Mesenteric fat pad (tissue), 1 donor: ENCODE measurements at places on chromosomes 11 and 22.

- no peak for DNase-seq
Measured at GRCh38 chr11:112277941-112278340, 17.3 kb upstream of the PLET1 start.

GRCh38 chr22:43945632-43946383 lies 9.4 kb upstream of the SAMM50 start:
- no peak for DNase-seq

GRCh38 chr22:22159384-22159783 lies 85.2 kb upstream of the VPREB1 start:
- no peak for DNase-seq

- no peak for DNase-seq
Measured at GRCh38 chr11:69808667-69809086, 10.5 kb downstream of the FGF3 start.

- DNase-seq: peak; percentile 1
Measured at GRCh38 chr11:217704-218103, 10.2 kb downstream of the RIC8A start.

GRCh38 chr11:10902301-10903063 lies 44.6 kb upstream of the ZBED5 start:
- DNase-seq: no peak

DNA sequence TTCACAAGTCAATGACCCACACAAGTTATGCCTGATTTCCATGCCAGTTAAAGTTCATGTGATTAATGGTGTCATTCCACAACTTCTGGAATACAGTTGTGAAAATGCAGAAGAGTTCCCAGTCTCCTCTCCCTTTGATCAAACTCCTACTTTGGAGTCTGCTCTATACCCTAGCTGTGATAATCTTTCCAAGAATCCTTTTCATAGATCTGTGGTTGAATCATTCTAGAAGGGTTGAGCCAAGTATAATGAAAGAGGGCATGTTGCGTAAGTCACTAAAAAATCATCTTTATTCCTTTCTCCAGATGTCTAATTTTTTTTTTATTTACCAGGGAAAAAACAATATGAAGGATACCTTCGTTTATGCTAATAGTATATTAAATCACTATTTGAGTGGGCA lies 89.7 kb upstream of the CARD18 start:
- no peak for DNase-seq

DNA sequence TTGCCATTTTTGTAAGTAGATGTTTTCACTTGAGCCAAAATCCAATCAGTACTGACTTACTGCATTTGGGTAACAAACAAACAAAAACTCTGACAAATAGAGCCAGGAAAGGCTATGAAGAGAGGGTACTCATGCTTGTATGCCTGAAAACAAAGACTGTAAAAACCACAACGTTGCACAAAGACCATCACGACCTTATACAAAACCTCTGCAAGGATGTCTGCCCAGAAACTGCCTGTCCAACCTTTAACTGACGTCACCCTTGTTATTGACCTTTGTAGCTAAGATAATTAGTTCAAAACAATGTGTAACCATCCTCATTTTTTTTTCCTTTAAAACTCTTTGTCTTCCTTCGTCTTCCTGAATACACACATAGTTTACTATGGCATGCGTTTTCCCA lies 804 bp upstream of the CREBZF start:
- DNase-seq: no peak

DNA sequence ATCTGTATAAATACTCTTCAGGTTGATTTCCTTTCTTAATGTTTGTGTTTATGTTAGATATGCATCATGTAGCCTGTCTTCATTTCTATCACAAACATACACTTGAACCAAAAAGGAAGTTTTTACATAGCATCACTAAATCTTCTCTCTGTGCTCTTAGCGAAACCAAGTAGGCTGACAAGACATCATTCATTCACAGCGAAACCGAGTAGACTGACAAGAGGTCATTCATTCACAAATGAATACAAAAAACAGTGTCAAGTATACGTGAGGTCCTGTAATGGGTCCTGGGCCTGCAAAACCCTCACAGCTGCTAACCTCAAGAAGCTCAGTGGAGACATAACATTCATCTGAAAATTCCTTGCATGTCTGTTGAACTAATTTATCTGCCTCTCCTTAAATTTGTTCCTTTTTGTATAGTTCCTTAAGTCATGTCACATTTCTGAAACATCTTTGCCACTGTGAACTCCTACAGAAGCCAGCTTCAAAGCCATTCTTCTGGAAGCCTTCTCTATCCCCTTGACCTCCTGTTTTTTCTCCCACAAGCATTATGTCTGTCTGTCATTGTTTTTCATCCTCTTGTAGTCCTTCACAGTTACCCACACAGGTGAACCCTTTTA lies 9.8 kb upstream of the HBE1 start:
- no peak for DNase-seq

GRCh38 chr11:118200901-118201680 lies 23.7 kb downstream of the JAML start:
- DNase-seq: no peak

DNA sequence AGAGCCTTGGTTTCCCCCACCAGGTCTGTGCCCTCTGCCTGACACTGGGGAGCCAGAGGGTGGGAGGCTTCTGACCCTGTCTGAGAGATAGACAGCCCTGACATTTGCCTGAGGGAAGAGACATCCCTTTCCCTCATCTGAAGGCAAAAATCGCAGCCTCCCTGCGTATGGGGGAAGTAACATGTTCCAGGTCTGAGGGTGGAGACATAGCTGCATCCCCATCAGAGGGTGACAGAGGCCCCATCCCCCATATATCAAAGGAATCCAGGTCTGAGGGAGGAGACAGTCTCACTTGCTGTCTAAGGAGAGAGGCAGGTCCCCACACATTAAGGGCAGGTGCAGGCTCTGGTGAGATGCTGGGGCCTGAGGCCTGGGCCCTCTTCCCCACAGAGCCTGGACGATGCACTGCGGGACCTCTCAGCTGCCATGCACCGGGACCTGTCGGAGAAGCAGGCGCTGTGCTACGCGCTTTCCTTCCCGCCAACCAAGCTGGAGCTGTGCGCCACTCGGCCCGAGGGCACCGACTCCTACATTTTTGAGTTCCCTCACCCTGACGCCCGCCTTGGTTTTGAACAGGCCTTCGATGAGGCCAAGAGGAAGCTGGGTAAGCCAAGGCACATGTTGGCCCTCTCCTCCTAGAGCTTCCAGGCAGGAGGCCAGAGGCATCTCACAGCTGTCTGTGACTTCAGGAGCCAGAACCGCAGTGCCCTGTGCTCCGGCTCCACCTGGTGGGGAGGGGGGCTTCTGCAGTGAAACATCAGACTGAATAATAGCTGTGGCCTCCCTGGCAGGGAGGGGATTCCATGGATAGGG lies 16.1 kb upstream of the RELT start:
- no peak for DNase-seq

GRCh38 chr11:47109051-47109726 lies 67.5 kb downstream of the ARFGAP2 start:
- DNase-seq: no peak

- peak; percentile 60 for DNase-seq
Measured at GRCh38 chr22:22803285-22803853, 84.2 kb upstream of the IGLL5 start.

DNA sequence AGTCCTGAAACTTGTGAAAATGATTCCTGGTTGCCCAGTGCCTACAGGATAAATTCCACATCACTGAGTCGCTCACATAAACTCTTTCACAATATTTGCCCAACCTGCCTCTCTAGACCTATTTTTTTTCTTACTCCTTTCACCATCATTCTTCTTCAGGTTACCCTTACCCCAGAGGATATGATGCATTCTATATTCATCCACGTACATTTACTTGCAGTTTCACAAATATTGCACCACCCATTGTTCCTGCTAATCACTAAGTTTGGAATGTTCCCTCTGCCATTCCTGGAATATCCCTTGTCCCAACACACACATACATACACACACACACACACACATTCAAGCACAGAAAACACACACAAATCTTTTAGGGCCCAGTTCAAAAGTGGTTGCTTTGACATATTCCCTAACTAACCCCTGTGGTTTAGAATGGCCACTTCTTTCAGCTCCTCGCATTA lies 379.5 kb downstream of the ETS1 start:
- no peak for DNase-seq

GRCh38 chr11:79077702-79078330 lies 363.0 kb downstream of the TENM4 start:
- DNase-seq: no peak

DNA sequence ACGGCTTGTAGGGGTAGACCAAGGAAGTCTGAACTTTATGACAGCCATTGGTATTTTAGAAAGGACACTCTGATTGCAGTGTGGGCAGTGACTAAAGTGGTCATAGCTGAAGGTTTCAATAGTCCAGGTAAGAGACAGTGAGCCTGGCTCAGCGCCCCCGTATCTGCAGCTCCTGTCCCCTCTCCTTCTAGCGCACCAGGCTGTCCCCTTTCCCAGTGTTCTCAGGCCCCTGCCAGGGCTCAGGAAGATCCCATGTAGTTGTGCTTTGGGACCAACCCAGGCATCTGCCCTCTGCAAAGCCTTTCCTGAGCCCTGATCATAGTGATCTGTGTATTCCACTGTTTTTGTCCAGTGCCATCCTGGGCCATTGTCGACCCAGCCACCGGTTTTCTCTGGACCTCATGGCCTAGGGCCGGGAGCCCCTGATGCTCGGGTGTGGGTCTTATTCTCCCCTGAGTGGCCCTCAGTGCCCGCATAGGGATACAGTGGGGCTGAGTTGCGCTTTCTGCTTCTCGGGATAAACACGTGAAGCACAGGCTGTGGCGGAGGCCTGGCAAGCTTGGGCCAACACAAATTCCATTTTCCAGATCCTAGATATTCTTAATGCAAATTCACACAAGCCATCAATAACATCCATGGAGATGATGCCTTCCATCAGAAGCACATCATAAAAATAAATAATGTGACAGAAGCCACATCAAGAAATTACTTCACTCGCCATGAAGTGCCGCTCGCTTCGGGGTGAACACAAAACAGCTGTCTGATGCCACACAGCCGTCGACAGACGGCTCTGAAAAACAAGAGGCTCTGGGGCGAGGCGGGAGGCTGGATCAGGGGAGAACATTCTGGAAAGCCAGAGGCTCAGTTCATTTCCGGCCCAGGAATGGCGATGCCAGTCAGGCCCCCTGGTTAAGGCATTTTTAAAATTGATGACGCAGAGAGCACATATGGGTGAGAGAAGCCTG lies 805.0 kb downstream of the TBC1D22A start:
- peak; percentile 83 for DNase-seq

- DNase-seq: no peak
Measured at GRCh38 chr11:133841279-133842043, 3.9 kb downstream of the SPATA19 start.

GRCh38 chr11:128462189-128462588 lies 125.2 kb downstream of the ETS1 start:
- no peak for DNase-seq

GRCh38 chr11:16611926-16612565 lies 126.4 kb upstream of the C11orf58 start:
- DNase-seq: no peak

DNA sequence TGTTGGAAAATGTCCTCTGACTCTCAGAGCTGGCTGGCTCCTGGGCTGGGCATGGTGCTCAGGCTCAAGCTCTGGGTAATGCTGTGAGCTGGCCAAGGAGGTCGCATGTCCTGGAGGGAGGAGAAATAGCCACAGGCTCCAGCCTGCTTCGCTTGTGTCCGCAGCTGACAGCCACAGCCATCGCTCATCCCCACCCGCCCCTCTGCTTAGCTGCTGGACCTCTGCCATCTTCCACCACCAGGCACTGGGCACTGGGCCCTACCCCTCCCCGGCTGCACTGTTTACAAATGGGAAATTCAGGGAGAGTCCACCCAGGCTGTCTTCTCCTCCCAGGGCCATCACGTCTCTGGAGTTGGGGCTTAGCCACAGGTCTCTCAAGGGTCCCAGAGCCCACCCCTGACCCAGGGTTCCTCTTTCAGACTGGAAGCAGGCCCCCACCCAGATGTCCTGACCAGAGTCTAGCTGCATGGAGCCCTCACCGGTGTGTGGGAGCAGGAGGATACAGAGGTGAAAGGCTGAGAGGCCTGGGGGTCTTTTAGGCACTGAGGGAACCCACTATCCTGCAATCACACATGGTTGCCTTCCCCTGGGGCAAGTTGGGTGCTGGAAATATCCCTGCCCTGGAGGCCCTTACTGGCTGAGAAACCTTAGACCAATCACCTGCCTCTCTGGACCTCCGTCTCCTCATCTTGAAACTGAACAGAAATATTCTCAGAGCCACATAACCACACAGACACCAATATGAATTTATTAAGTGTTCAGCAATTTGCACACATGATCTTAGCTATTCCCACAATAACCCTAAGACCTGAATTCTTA lies 62.7 kb downstream of the CD82 start:
- peak; percentile 88 for DNase-seq

DNA sequence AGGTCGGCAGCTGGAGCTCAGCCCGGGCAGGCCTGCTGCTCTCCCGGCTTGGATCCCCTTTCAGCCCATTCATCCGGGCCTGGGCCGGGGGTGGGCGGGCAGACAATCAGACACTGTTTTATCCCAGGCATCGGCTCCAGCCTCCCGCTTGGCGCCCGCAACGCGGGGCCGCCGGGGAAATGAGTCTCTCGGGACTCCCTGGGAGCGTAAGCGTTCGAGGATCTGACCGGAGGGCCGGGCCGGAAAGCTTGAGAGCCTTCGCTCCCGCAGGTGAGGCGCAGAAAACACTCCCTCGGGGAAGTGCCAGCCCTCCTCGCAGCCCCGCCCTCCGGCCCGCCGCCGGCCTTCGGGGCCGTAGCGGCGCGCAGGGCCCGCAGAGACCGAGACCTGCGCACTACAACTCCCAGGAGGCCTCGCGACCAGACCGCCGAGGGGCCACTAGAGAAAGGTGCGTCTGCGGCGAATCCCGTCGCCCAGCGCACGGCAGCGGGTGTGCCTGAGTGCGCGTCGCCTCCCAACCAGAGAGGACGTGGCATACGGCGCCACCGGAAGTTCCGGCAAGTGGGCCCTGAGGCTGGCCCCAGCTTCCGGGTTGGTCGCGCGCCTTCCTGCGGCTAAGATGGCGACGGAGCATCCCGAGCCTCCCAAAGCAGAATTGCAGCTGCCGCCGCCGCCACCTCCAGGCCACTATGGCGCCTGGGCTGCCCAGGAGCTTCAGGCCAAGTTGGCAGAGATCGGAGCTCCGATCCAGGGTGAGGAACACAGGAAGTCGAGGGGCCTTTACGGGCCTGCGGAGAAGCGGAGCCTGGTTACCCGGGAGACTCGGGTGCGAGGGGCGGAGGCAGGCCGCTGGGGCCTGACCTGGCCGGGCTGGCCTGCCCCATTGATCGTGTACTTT lies at the start of gene SF3B2:
TSS of gene SF3B2 (plus strand) at position 599 of the 898 bp plus-strand sequence. CDS start at position 620, 21 bp downstream.
- peak; percentile 99 for DNase-seq

DNA sequence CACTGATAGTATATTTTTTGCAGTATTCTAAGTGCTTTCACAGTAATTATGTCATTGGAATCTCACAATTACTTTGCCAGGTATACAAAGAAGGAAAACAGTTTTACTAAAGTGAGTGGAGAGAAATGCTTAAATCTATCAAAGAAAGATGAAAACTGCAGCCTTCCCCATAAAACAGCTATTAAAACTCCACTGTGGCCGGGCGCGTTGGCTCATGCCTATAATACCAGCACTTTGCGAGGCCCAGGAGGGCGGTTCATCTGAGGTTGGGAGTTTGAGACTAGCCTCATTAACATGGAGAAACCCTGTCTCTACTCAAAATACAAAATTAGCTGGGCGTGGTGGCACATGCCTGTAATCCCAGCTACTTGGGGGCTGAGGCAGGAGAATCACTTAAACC lies 19.1 kb downstream of the OR51E1 start:
- DNase-seq: no peak
